GM13977 (cell line): ENCODE measurements at places on chromosomes 1 and 21.

- no peak for DNase-seq
These were observed 142.6 kb downstream of the DENND1B start for GRCh38 chr1:197632651-197633050.

DNA sequence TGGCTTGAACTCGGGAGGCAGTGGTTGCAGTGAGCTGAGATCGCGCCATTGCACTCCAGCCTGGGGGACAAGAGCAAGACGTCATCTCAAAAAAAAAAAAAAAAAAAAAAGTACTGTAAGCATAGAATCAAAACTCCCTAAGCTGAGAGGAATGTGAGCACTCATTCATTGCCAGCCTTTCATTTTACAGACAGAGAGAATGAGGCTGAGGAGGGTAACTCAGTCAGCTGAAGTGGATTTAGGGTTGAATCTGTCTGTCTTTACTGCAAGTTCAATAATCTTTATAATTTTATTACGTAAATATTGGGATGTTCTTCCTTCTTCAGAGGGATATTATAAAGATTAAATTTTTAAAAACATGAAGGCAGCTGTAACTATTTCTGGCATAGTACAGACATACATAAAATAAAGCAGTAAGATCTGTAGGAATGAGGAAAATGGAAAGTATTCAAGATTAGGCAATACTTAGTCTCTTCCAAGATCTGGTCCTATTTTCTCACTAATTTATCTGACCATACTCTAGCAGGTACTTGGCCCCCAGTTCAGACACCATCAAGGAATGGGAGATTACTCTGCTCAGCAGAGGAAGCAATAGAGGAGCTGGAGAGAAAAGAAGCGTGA, 24.1 kb upstream of the MNDA start:
- DNase-seq: no peak

DNA sequence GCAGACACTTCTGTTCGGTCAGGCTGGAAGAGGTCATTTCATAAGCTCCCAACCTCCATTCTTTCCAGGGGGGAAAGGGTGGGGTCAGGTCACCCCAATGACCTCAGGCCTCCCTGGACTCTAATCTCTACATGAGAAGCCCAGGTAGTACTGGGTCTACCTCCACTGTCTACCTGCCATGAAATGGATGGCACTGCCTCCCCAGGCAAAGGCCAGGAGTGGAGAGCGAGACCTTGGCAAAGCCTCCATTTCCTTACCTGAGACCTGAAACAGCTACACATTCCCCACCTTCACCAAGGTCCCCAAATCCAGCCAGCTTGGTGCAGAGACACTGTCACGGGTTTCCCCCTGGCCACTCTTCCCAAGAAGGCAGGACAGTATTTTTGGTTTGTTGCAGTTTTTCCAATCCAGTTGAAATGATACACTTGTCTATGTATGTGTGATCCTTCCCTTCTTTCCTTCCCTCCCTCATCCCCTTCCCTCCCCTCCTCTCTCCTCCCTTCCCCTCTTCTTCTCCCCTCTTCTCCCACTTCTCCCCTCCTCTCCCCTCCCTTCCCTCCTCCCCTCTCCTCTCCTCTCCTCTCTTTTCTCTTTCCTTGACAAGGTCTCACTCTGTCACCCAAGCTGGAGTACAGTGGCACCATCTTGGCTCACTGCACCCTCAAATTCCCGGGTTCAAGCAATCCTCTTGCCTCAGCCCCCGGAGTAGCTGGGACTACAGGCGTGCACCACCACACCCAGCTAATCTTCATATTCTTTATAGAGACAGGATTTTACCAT, 16.1 kb downstream of the BTG2 start:
- DNase-seq: no peak

- DNase-seq: no peak
These were observed 433.0 kb downstream of the PTPRU start for GRCh38 chr1:29669158-29669871.
